ENCODE measurements at places on chromosomes 1 and 21.

DNA sequence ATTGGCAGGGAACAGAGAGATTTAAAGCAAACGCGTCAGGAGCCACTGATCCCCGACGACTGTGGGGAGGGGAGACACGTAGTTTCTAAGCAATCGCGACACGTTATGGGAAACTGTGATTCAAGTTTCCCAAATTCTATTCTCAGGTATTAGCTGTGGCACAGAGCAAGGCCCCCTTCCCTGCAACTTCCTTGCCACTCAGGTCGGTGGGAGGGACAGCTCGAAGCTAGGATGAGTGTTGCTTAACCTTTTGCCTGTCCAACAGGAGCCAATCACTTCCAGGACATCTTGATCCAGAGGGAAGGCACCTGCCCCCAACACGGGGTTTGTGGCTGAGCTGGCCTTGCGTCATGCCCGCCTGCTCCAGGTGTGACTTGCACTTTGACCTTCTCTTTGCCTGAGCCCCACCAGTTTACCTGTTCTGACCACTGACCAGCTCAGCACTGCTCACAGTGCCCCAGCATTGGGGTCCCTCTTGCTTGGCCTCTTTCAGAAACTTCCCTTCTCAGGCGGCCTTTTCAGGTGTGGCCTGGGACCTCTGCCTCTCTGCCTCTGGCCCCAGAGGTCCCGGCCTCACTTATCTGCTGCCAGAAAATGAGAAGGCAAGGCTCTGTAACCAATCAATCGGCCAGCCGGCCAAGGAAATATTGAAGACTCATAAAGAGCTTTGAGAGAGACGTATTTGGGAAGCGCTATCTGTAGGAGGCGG is 24.6 kb downstream of the TEX35 start:
- DNase-seq: no peak

DNA sequence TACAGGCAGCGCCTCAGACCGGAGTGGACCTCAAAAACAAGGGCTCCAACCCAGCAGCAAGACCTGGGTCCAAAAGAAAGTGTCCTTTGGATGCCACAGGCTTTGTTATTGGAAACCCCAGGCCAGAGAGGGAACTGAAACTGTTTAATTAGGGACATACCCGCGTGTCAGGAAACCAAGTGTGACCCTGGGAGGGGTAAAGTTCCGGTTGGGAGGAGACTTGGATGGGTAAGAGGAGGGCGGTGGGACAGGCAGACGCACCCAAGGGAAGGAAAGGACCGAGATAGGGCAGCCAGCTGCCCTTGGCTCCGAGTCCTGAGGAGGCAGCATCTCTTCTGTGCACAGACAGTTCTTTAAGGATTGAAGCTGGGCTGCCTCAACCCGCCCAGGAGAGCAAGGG is 71.4 kb downstream of the CDC7 start:
- no peak for DNase-seq

GRCh38 chr1:220791285-220791684 is 4.6 kb downstream of the MTARC1 start:
- DNase-seq: no peak

DNA sequence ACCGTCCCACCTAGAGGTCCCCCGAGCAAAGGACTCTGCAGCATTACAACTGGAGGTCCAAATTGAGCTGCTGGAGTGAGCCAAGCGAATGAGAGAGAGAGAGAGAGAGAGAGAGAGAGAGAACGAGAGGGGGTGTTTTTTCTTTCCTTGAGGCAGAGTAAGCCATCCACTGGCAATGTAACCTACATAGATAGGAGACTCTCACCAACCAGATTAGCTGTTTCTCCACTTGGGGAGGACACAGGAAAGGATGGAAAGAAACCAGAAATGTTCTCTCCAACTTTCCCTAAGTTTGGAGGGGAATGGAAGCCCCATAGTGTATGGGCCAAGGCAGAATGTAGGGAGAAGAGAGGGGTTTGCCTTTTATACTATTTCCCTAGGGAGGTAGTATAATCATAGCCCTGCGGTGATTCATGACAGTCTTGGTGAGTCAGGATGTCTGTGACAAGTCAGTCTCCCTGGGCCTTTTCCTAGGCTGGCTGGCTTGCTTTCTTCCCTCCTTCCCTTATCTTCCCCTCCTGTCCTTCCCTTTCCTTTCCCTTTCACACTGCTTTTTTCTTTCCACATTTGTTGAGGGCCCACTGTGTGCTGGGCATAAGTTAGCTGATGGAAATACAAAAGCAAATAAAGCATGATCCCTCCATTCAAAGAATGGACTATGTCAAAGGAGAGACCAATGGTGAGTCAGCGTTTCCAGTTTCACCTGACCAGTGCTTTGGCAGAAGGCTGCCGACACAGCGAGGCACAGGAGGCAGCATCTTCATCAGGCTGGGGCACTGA is 7.1 kb downstream of the FNDC7 start:
- no peak for DNase-seq

DNA sequence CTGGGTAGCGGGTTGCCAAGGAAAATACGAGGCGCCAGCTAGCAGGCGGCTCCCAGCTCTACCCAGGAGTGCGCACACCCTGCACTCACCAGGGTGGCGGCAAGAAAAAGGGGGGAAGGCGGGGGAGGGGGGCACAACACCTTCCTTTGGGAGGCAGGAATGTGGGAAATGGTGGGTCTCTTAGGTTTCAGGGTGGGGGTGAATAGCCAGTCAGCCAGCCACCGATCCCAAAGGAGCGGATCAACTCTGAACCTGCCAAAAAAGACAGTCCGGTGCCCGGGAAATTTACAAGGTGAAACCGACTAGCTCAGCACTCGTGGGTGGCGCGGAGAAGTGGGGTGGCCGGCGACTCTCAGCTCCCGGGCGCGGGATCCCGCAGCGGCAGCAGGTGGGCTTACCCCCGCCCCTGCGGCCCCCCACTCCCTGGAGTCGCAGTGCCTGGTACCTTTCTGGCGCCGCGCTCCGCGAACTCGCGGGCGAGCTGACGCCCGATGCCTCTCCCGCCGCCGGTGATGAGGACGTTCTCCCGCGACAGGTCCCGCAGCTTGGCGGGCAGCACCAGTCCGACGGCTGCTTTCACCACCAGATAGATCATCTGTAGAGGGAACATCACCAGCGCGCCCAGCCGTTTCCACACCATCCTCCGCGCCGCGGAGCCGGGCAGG is 1.2 kb downstream of the DHRS3 start:
- no peak for DNase-seq

- no peak for DNase-seq
Observed at GRCh38 chr21:41183575-41183974, 15.6 kb downstream of the BACE2 start.

DNA sequence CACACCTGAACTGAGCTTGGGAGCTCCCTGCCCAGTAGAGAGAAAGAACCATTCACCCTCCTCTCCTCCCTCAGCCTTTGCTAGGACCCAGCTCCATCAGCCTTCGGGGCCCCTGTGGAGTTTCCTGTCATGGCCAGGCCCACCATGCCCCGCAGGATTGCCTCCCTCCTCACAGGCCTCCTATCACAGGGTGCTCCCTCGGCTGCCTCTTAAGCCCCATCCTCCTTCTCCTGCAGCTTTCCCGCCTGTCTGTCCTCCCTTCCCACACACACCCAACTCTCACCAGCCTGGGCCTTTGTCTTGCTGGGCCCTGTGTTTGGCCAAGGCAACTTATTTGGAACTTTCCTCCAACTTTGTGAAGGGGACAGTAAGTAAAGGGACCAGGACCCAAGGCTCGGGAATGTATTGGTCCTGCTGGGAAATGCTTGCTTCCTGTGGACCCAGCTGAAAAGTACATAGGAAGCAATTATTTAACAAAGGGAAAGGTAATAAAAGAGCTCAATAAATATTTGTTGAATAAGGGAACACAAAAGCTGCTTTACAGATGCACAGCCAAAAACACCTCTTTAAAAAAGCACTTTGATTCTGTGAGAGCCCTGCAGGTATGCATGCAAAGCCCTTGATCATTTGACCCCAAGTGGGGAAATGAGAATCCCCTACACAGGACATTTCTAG is 31.6 kb upstream of the TENT5C start:
- no peak for DNase-seq

DNA sequence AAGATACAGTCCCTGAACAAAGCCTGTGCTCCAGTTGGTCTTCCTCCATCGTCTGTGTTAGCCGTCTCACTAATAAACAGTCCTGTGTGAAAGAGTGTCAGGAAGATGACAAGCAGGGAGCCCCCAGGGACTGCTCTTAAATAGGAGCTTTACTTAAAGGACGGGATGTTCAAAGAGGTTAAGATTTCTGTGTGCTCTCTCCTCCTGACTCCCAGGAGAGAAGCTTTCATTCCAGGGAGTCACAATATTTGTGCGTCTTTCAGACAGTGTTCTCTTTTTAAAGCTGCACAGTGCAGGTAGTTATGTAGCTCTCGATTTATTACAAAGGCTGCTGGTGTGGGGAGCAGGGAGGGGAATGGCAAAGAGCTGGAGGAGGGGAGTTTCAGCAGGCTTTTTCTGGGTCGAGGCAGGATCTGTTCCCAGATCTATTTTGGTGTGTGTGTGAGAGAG is 43.5 kb downstream of the STYXL2 start:
- DNase-seq: no peak

GRCh38 chr1:233393084-233393840 is 65.7 kb downstream of the MAP3K21 start:
- DNase-seq: no peak

- DNase-seq: peak; percentile 57
Observed at GRCh38 chr1:153532769-153533599, 2.8 kb downstream of the S100A6 start.

GRCh38 chr1:3375245-3375644 is 79.2 kb upstream of the ARHGEF16 start:
- no peak for DNase-seq

DNA sequence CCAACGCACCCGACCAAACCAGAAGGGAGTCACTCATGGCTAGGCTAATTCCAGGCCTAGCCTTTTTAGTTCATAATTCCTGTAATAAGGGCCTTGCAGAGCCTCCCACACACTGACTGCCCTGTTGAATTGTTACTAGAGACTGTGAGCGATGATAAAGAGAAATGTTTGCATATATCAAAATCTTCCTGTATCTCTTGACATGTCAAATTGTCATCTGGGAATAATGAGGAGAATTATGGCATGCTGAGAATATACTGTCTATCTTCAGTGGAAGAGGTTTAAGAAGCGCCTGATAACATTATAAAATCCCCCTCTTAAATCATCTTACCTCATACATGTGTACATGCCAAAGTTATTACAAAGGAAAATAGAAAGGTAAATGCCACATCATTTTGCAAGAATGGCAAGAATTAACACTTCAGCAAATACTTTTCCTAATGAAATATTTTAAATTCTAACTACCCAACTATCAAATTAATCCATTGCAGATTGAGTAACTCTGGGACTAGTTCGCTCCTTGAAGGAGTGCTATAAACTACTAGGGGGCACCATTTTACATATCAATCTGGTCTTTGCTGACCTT is 144.1 kb downstream of the CENPF start:
- DNase-seq: no peak

DNA sequence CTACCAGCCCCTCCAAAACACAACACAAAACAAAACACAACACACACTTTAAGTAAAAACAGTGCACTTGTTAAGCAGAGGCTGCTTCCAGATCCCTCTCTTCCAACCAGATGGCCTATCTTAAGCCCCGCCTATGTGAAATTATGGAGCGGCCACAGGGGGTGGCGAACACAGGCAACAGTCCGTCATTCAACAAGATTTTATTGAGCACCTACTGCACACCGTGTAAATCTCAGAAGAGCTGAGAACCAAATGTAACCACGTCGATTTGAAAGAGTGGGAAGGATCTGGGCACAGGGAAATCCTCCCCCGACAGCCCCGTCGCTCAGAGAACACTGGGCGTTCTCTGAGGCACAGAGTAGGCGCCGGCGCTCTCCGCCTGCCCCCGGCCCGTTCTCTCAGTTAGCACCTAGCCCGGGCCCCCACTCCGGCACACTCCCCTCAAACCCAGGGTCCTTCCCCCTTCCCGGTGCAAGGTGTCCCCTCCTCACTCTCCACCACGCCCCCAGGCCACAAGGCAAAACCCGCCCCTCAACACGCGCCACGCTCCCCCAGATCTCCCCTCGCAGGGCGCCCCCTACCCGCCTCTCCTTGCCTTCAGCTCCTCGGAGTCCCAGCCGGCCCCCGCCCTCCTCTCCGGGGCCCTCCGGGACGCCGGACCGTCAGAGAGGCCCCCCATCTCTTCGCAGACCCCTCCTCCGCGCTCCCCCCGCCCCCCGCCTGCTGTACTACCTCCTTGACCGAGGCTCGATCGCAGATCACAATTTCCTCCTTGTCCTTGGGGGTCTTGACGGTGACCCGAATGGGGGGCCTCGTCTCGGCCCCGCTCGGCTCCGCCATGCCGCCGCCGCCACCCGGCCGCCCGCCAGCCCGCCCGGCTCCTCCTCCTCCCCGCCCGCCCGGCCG is 483 bp downstream of the UBQLN4 start:
- peak; percentile 48 for DNase-seq

DNA sequence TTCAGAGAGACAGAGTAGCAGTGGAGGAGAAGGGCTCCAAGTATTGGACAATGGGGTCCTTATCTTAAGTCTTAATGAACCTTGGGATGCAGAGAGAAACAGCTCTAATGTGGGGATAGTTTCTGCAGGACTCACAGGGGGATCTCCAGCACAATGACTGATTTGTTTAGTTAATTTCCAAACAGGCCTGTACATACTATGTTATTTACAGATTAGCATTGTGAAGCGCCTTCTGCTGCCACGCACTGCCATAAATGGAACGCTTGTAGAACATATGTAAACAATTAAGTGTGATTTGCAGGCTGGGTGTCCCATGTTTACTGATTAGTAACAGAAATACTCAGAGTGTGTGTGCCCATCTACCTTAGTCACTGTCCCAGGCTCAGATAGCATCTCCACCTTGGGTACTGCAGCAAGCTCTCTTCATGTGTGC is 56.1 kb downstream of the NTPCR start:
- no peak for DNase-seq

DNA sequence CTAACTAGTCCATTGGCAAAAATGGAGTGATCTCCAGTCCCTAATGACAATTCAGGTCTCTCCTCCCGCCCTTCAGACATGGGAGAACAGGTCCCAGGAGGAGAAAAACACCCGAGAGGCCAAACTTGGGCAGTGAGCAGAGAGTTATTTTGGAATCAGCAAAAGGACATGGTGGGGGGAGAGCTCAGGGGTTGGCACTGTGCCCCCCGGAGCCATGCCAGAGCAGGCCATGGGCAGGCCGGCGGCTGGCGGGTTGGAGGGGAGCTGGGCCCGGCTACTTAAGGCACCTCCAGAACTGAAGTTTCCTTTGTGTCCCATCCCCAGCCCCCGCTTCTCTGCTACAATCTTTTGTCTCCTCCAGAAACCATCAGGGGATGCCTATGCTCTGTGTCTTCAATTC is 7.1 kb downstream of the LGR6 start:
- DNase-seq: no peak

GRCh38 chr1:77631302-77631701 is 51.2 kb downstream of the ZZZ3 start:
- DNase-seq: no peak

- DNase-seq: no peak
Observed at GRCh38 chr21:28714777-28715464, 277.8 kb downstream of the LTN1 start.

GRCh38 chr1:87794788-87795614 is 466.3 kb downstream of the LMO4 start:
- no peak for DNase-seq
